NCI-H345 (cell line): ENCODE measurements at places on chromosomes 13 and 19.

DNA sequence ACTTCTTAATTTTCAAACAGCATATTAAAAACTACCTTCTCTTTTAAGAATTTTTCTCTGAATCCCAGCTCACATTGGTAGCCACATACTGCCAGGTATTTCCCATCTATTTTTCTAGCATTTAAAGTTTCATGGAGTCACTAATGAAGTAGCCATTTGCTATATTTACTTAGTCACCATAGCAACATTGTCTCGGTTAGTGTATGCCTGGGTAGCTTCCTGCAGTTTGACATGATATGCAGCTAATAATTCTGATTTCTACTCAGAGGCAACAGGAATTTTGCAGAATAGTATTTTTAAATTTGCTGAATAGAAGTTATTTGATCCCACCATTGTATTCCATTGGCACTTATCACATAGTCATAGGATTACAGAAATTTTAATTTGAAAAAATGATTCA, 30.9 kb upstream of the KCTD4 start:
- no peak for DNase-seq

DNA sequence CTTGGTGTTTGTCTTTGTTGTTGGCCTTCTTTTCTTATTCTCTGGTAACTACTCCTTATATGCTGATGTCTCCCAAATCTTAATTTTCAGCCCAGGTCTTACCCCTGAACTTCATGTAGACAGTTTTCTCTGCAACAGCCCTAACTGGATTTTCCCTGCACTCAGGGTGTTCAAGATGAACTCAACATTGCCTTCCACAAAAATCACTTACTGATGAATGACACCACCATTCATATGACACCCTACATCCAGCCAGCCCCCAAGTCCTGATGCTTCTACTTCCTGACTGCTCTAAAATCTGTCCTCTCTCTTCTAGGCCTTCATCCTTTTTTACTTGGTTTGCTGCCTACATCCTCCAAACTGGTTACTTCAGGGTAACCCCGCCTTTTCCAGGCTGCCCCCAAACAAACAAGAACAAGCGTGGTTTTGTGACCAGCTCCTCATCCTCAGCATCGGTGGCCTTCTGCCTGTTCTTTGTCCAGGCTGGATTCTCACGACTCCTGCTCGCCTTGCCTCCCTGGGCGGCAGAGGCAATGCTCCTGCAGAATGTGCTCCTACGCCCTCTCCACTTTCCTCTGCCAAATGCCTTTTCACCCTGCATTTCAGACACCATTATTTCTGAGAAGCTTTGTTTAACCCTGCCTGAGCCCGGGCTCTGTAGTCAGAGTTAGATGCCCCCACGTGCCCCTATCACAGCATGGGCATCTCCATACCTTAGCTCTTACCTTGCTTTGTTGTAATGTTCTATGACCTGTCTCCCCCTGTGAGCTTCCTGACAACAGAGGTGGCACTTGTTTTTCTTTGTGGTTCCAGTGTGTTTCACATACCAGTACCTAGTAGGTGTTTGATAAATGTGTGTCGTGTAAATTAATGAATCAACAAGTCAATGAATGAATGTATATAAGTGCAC, 61.8 kb downstream of the WDFY2 start:
- no peak for DNase-seq

GRCh38 chr19:58385891-58386575, 1.0 kb upstream of the RPS5 start:
- no peak for DNase-seq

DNA sequence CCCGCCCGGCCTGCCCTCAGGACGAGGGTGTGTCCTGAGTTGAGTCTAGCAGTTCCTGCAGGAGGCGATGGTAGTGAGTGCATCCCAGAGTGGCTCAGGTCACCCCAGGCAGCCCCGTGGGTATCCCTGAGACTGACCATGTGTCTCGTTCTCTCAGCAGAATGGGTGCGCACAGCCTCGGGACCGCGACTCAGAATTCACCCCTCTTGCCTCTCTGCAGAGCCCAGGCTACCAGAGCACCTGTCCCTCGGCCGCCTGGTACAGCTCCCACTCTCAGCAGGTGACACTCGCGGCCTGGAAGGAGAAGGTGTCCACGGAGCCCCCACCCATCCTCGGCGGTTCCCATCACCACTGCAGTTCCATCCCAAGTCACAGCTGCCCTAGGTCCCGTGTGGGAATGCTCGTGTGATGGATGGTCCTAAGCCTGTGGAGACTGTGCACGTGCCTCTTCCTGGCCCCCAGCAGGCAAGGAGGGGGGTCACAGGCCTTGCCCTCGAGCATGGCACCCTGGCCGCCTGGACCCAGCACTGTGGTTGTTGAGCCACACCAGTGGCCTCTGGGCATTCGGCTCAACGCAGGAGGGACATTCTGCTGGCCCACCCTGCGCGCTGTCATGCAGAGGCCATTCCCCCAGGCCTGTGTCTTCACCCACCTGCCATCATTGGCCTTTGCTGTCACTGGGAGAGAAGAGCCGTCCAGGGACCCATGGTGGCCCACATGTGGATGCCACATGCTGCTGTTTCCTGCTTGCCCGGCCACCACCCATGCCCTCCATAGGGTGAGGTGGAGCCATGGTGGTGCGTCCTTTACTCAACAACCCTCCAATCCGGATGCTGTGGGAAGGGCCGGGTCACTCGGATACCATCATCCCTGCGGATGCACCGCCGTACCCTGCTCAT, 87.1 kb upstream of the MCF2L start:
- DNase-seq, result no peak

DNA sequence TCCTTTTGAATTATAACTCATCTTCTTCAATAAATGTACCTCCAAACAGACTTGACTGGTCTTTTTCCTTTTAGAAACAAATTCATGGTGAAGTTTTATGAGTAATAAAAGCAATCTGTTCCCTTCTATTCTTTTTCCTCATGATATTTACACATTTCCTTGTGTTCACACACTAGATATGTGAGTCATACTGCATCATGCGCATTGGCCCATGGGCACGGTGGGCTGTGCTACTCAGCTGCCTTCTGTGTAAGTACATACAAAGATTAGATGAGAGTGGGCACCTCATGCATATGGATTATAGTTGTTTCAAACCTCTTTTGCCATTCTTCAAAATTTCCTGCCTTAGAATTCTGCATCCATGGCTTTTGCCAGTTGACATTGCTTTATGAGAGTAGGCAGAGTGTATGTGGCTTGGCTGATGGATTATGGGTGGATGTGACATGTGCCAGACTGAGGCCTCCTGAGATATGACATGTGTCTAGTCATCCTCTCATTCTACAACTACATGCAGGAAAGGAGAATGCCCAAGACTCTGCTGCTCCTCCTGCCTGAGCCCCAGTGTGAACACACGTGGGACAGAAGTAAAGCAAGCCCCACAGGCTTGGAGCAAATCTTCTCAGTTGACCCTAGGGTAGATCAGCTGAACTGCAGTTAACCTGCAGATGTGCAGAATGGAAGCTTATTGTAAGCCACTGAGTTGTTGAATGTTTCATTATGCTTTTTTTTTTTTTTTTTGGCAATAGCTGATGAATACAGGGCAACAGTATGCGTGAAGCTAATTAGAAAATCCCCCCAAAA, 109.9 kb downstream of the RBM26 start:
- no peak for DNase-seq

DNA sequence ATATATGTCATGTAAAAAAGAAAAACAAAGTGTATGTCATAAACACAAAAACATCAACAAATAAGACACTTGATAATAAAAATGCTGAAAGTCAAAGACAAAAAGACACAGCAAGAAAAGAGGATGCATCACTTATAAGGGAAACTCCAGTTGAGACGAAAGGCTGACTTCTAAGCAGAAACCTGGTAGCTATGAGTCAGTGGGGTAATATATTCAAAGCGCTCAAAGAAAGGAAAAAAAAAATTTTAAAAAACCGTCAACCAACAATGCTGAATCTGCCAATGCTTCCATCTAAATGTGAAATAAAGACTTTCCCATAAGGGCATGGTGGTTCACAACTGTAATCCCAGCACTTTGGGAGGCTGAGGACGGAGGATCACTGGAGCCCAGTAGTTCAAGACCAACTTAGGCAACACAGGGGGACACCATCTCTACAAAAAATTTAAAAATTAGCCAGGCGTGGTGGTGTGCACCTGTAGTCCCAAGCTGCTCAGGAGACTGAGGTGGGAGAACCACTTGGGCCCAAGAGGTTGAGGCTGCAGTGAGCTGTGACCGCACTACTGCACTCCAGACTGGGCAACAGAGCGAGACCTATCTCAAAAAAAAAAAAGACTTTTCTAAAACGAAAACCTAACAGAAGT, 24.0 kb downstream of the USP12 start:
- DNase-seq, result no peak

GRCh38 chr13:73222627-73223305, 164.0 kb downstream of the KLF5 start:
- no peak for DNase-seq

- no peak for DNase-seq
Measured at GRCh38 chr13:113607056-113607888, 22.7 kb downstream of the TFDP1 start.

DNA sequence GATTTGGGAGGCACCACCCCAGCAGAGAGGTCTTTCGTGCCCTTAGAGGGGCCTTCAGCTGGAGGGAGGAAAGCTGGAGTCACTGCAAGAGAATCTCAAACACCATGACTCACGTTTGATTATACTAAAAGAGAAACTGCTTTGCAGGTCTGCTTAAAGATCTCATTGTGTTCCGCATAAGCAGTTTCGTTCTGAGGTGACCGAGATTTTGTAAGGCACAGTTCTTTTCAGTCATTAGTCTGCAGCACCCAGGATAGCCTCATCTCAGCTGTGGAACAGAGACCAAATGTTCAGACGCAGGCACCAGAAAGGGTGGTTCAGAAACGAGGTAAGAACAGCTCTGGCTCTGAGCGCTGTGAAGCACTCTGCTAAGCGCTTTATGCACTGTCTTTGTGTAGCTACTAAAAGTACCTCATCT, 71.2 kb upstream of the GTF3A start:
- no peak for DNase-seq

GRCh38 chr13:30857636-30858035, 48.4 kb upstream of the MEDAG start:
- no peak for DNase-seq

DNA sequence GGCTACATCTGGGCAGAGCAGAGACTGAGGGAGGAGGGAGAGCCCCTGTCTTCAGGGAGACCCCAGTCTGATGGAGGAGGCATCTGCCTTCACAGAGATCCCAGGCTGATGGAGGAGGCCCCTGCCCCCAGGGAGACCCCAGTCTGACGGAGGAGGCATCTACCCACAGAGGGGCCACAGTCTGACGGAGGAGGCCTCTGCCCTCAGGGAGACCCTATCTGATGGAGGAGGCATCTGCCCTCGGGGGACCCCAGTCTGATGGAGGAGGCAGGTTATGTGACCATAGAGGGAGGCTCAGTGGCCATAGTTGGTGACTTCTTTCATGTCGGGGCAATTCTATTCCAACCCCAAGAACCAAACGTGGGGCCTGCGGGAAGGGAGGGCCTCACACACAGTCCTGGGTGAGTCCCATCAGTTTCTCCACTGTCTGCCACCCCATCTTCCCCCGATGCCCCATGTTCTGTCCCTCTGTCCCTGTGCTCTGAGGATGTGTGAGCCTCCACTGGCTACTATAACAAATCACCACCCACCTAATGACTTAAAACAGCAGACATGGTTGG, 14.3 kb downstream of the MISP start:
- DNase-seq, result no peak

- DNase-seq, result no peak
Measured at GRCh38 chr13:91368676-91369440, 21.4 kb downstream of the MIR17HG start.

GRCh38 chr13:90185734-90186133, 1161.8 kb upstream of the MIR17HG start:
- no peak for DNase-seq

GRCh38 chr19:10450853-10451609, 30.7 kb downstream of the PDE4A start:
- DNase-seq, result no peak

- DNase-seq, result no peak
Measured at GRCh38 chr19:45908956-45909355, 5.6 kb downstream of the NANOS2 start.

DNA sequence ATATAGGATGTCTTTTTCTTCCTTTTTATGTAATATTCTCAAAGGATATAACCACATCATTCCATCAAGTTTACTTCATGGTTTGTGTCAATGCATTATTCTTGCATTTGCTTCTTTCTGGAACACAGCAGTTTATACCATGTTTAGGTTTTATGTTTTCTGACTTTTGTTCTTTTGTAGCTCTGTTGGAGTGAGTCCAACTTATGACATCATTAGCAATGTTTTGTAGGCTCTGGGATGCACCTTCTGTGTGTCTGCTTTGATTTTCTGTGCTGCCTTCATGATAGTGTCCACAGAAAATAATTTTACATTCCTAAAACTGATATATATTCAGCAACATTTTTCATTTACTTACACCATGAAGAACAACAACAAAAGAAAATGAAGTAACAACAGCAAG, 68.9 kb downstream of the SHISA2 start:
- peak; percentile 39 for DNase-seq

DNA sequence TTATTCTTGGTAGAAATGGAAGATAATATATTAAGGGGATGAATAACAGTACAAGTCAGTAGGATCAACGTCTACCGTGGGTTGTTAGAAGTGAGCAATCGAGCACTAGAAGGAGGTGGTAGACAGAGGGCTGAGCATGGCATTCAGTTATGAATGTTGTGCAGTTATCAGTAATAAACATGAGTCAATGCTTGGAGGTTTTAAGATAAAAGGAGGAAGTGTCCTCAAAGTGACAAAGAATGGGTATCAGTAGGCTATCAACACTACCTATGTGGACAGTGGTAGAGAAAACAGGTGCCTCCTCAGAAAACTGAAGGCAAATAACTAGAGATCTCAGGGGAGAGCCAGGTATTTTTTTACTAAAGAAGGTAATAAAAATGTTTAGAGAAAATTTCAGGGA, 1607.0 kb downstream of the PCDH9 start:
- no peak for DNase-seq

GRCh38 chr19:17240062-17240752, 5.5 kb downstream of the NR2F6 start:
- no peak for DNase-seq

GRCh38 chr19:46492841-46493235, 2.8 kb downstream of the PNMA8B start:
- no peak for DNase-seq

DNA sequence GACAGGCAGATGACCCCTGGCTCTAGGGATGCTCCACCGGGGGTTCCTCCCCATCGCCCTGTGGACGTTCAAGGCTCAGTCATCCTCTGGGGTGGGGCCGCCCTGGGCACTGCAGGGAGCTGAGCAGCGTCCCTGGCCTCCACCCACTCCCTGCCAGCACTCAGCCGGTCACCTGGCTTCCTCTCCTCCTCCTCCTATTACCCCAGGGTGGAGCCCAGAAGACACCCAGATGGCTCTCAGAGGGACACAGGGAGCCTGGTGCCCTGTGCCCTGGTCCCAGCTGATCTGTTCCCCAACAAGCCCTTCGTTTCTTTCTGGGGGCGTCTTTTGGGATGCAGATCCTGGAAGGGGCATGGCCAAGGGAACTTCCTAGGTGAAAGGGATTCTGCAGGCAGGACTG, 3.7 kb upstream of the MKNK2 start:
- DNase-seq, result no peak

DNA sequence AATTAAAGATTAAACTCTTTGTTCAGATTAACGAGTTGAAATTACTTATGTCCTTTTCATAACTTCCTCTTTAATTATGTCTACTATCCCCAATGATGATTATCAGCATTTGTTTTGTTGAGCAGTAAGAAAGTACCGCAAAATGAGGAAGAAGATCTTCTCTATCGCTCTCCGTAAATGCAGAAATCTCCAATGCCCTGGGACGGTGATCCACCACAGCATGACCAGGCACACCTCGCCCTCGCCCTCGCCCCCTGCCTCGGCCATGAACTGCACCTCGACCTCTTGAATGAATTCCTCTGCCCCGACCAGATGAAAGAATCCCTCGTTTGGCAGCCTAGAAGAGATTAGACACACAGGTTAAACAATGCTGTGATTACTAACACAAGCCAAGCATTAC, 69.1 kb downstream of the RBM26 start:
- DNase-seq, result no peak
